ENCODE measurements at places on chromosomes 3 and 15. TPM values are rescaled to one million over a fixed set of nuclear protein-coding genes. Genes with fewer than 3 reads are reported as not detected.

HESX1 gene
- total RNA-seq = 1.2 TPM

DET1 gene
- total RNA-seq = 8.1 TPM

BCHE gene
- 11.1 TPM for total RNA-seq

C3orf85 gene
- total RNA-seq = not detected

ANKRD63 gene
- not detected for total RNA-seq

SLC6A20 gene
- total RNA-seq = under 0.01 TPM

CLSTN2 gene
- 0.29 TPM for total RNA-seq

NTRK3 gene
- 0.17 TPM for total RNA-seq

ZBED2 gene
- not detected for total RNA-seq

RUBCN gene
- 12.5 TPM for total RNA-seq

ZPLD1 gene
- total RNA-seq = not detected

PRKAR2A gene
- 34.9 TPM for total RNA-seq

ANKDD1A gene
- 9.2 TPM for total RNA-seq

NPTN gene
- total RNA-seq = 154 TPM

P2RY1 gene
- total RNA-seq = 4.0 TPM

GOLGA8T gene
- not detected for total RNA-seq

TM6SF1 gene
- total RNA-seq = 3.0 TPM

CFAP100 gene
- total RNA-seq = not detected

CKMT1A gene
- total RNA-seq = not detected

EIF1B gene
- total RNA-seq = 12.9 TPM

DUOX1 gene
- under 0.01 TPM for total RNA-seq

RNF7 gene
- 29.1 TPM for total RNA-seq

CDHR4 gene
- total RNA-seq = not detected

GOLGA6D gene
- total RNA-seq = not detected

DZIP1L gene
- total RNA-seq = 34.2 TPM

All from smooth muscle cell of trachea (primary cell).